Nasal cavity respiratory epithelium epithelial cell of viscerocranial mucosa (primary cell): ENCODE measurements at places on chromosomes 4 and X. TPM values are rescaled to one million over a fixed set of nuclear protein-coding genes. Genes with fewer than 3 reads are reported as not detected.

The HSFX4 gene
- not detected in 2 replicates for total RNA-seq

The SYAP1 gene
- total RNA-seq: 24.3 and 45.8 TPM in 2 replicates

The C1QTNF7 gene
- not detected in 2 replicates for total RNA-seq

The IL1RAPL2 gene
- total RNA-seq: under 0.01 TPM in 1 of 2 replicates, not detected in the other

The ADH6 gene
- total RNA-seq: not detected in 2 replicates

The DCAF12L2 gene
- total RNA-seq: not detected in 2 replicates

The TMPRSS11F gene
- 4.8 and 8.7 TPM in 2 replicates for total RNA-seq

The FHIP1A gene
- 31.1 and 53.2 TPM in 2 replicates for total RNA-seq

The NAP1L2 gene
- total RNA-seq: 0.68 and 0.85 TPM in 2 replicates

The SLC7A11 gene
- total RNA-seq: 122 and 291 TPM in 2 replicates

The F8 gene
- total RNA-seq: 0.34 and 1.9 TPM in 2 replicates

The HSFX1 gene
- 0.34 and 0.93 TPM in 2 replicates for total RNA-seq

The GPR82 gene
- not detected in 2 replicates for total RNA-seq

The RNF212 gene
- total RNA-seq: 0.68 and 0.71 TPM in 2 replicates

The HAND2 gene
- total RNA-seq: not detected in 2 replicates

The ARR3 gene
- total RNA-seq: not detected in 2 replicates

The HTR2C gene
- not detected in 2 replicates for total RNA-seq

The TRPC3 gene
- total RNA-seq: not detected in 2 replicates

The CD40LG gene
- total RNA-seq: not detected in 2 replicates

The MAB21L2 gene
- not detected in 2 replicates for total RNA-seq

The CC2D2A gene
- total RNA-seq: 6.2 and 8.3 TPM in 2 replicates

The TMEM154 gene
- 23.6 and 30.8 TPM in 2 replicates for total RNA-seq

The FRG2 gene
- total RNA-seq: not detected in 2 replicates

The GUCY1B1 gene
- 1.4 and 2.7 TPM in 2 replicates for total RNA-seq

The PPARGC1A gene
- total RNA-seq: under 0.01 and 38.9 TPM in 2 replicates

The ATP6AP2 gene
- total RNA-seq: 139 and 146 TPM in 2 replicates

The GPRASP2 gene
- 8.2 and 11.6 TPM in 2 replicates for total RNA-seq

The NRK gene
- under 0.01 TPM in 1 of 2 replicates, not detected in the other for total RNA-seq

The ERVMER34-1 gene
- total RNA-seq: 4.1 and 9.0 TPM in 2 replicates

The TRMT10A gene
- 14.7 and 15.4 TPM in 2 replicates for total RNA-seq

The NOX1 gene
- not detected in 2 replicates for total RNA-seq

The FAM241A gene
- 4.1 and 4.3 TPM in 2 replicates for total RNA-seq

The SPANXB1 gene
- not detected in 2 replicates for total RNA-seq

The CT45A9 gene
- not detected in 2 replicates for total RNA-seq

The CPE gene
- 20.8 and 81.6 TPM in 2 replicates for total RNA-seq

The IDUA gene
- total RNA-seq: 2.4 and 26.3 TPM in 2 replicates

The HMX1 gene
- total RNA-seq: not detected in 2 replicates

The GYG2 gene
- 0.36 TPM in 1 of 2 replicates, not detected in the other for total RNA-seq

The NXF2 gene
- total RNA-seq: not detected in 2 replicates

The DRP2 gene
- under 0.01 TPM in 2 replicates for total RNA-seq

The HMGN5 gene
- total RNA-seq: 0.34 and 0.78 TPM in 2 replicates

The WNK3 gene
- total RNA-seq: 0.68 and 1.8 TPM in 2 replicates

The NSDHL gene
- 20.8 and 28.8 TPM in 2 replicates for total RNA-seq

The DKK2 gene
- not detected in 2 replicates for total RNA-seq

The SHROOM3 gene
- 12.3 and 22.1 TPM in 2 replicates for total RNA-seq

The UNC5C gene
- total RNA-seq: not detected in 2 replicates
